H7 (cell line): ENCODE measurements at places on chromosomes 5 and 9. TPM values are rescaled to one million over a fixed set of nuclear protein-coding genes. Genes with fewer than 3 reads are reported as not detected.

Gene CYLC2
- not detected in 2 replicates for total RNA-seq

Gene CYSRT1
- total RNA-seq, result 0.83 and 2.9 TPM in 2 replicates

Gene DHFR
- 63.1 and 67.6 TPM in 2 replicates for total RNA-seq

Gene SPATA31C1
- 0.03 and 0.07 TPM in 2 replicates for total RNA-seq
